Astrocyte (in vitro differentiated cells and primary cell): ENCODE measurements at places on chromosomes 6 and 20. TPM values are rescaled to one million over a fixed set of nuclear protein-coding genes. Genes with fewer than 3 reads are reported as not detected.

MAS1 gene
- total RNA-seq = not detected in 2 replicates

TP53INP2 gene
- total RNA-seq = 19.6 and 22.7 TPM in 2 replicates

MUC21 gene
- not detected in 2 replicates for total RNA-seq

SLC35B3 gene
- 32.4 and 34.4 TPM in 2 replicates for total RNA-seq

LPA gene
- total RNA-seq = not detected in 2 replicates

STMND1 gene
- total RNA-seq = 0.16 TPM in 1 of 2 replicates, not detected in the other

GUCA1A gene
- total RNA-seq = 0.45 and 0.79 TPM in 2 replicates

PPDPF gene
- total RNA-seq = 251 and 268 TPM in 2 replicates

MRAP2 gene
- 0.12 and 0.20 TPM in 2 replicates for total RNA-seq

ME1 gene
- total RNA-seq = 34.5 and 38.5 TPM in 2 replicates

PRRT1 gene
- total RNA-seq = 0.45 and 0.67 TPM in 2 replicates

GPX5 gene
- 4.3 and 6.6 TPM in 2 replicates for total RNA-seq

TMC2 gene
- not detected in 2 replicates for total RNA-seq

DEFB132 gene
- not detected in 2 replicates for total RNA-seq

TPMT gene
- total RNA-seq = 10.5 and 11.7 TPM in 2 replicates

SOBP gene
- 4.7 and 7.6 TPM in 2 replicates for total RNA-seq

GABRR1 gene
- total RNA-seq = not detected in 2 replicates

HLA-A gene
- total RNA-seq = 327 and 501 TPM in 2 replicates

BMP2 gene
- total RNA-seq = 4.7 and 9.2 TPM in 2 replicates

NFKBIE gene
- total RNA-seq = 10.1 and 11.0 TPM in 2 replicates

C6orf58 gene
- not detected in 2 replicates for total RNA-seq

SIRPD gene
- total RNA-seq = not detected in 2 replicates

DZANK1 gene
- 2.3 and 3.0 TPM in 2 replicates for total RNA-seq

TMEM170B gene
- 1.5 and 2.5 TPM in 2 replicates for total RNA-seq

C6orf15 gene
- 4.6 and 6.4 TPM in 2 replicates for total RNA-seq

COX7A2 gene
- total RNA-seq = 429 and 463 TPM in 2 replicates

ZGPAT gene
- 24.8 and 25.5 TPM in 2 replicates for total RNA-seq

TSBP1 gene
- total RNA-seq = not detected in 2 replicates

BANF2 gene
- not detected in 2 replicates for total RNA-seq

CASS4 gene
- 2.3 and 2.5 TPM in 2 replicates for total RNA-seq

OR2H2 gene
- not detected in 2 replicates for total RNA-seq

PMEPA1 gene
- 49.4 and 65.1 TPM in 2 replicates for total RNA-seq

ARFGEF2 gene
- 23.8 and 28.2 TPM in 2 replicates for total RNA-seq

NKAPL gene
- total RNA-seq = not detected in 2 replicates

KCNK16 gene
- total RNA-seq = not detected in 2 replicates

SMLR1 gene
- total RNA-seq = not detected in 2 replicates

CLVS2 gene
- not detected in 2 replicates for total RNA-seq

EDN3 gene
- total RNA-seq = not detected in 2 replicates

KHDC1L gene
- not detected in 2 replicates for total RNA-seq

OTOR gene
- not detected in 2 replicates for total RNA-seq

TCP11 gene
- not detected in 2 replicates for total RNA-seq

MDFI gene
- 144 and 167 TPM in 2 replicates for total RNA-seq

SALL4 gene
- 15.0 and 21.7 TPM in 2 replicates for total RNA-seq

SLC17A2 gene
- not detected in 2 replicates for total RNA-seq

CFB gene
- 1.0 and 1.4 TPM in 2 replicates for total RNA-seq

MOCS3 gene
- 5.8 and 6.3 TPM in 2 replicates for total RNA-seq

PPP1R3G gene
- 0.39 and 0.70 TPM in 2 replicates for total RNA-seq

ABHD16B gene
- total RNA-seq = not detected in 2 replicates

ATP6V1G2 gene
- total RNA-seq = 2.6 and 3.4 TPM in 2 replicates
